Activated CD8-positive, alpha-beta memory T cell treated with anti-CD3 and anti-CD28 coated beads for 48 hours (primary cell): ENCODE measurements at places on chromosomes 13 and 19.
A peak's percentile ranks its signal among the peaks of the same experiment; 100 is the strongest.

DNA sequence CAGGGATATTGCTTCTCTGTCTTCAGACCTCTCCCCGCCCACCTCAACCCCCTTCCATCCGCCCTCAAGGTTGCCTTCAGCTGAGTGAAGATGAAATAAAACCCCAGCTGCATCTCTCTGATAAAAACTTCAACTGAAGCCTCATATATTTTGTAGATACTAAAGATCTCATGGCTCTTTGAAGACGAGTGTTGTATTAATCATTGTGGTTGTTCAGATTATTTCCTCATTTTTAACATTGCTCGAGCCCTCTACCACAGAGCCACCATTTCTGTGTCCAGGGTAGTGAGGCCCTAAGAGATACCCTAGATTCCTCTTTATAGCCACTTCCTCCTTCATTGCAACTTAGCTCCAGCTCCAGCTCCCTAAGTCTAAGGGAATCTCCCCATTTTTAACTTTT, 312.8 kb upstream of the ZNF507 start:
- no peak for DNase-seq

DNA sequence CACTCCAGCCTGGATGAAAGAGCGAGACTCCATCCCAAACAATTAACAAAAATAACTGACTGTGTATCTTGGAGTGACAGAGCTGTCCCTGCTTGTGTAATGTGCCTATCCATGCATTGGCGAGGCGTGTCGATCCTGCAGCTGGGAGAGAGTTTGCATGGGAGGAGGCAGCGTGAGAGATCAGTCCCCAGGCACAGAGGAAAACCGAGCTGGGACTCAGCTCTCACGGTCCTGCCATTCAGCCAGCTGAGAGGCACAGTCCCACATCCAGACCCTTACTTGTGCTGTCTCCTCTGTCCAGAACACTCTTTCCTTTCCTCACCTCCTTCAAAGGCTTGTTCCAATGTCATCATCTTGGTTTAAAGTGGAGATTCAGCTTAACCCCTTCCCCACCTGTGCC, 11.9 kb upstream of the SULT2B1 start:
- no peak for DNase-seq

DNA sequence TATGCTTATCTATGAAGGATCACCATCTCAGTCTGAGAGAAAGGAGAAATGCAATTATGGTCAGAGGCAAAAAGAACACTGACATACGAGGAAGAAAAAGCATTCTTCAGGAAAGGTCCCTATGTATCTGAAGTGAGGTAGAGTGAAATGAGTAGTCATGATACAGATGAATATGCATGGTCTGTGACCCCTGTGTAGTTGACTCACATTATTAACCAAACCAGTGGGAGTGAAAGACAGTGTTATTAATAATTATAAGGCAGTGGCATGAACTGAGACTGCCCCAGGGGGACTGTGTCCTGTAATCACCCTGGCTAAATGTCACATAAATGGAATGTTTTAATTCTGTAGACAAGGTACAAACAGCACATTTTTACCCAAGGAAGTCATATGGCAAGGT, 1320.2 kb upstream of the PCDH9 start:
- DNase-seq = no peak

- DNase-seq = no peak
Measured at GRCh38 chr19:10828981-10829821, 6.8 kb downstream of the TMED1 start.

DNA sequence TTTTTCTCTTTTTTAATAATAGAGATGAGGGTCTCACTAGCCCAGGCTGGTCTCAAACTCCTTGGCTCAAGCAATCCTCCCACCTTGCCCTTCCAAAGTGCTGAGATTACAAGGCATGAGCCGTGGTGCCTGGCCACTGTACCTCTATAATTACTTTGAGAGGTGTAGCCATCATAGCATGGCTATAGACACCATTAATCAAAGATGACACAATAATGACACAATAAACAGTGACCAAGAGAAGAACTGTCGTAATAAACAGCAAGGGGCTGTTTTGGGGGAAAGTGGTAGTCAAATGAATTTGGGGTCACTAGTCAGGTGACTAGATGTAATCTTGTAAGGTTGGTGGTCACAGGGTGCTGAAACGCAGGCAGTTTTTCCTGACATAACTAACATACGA, 30.4 kb downstream of the KLF5 start:
- DNase-seq = no peak

GRCh38 chr13:61685682-61686012, 270.0 kb upstream of the PCDH20 start:
- DNase-seq = no peak

- no peak for DNase-seq
Measured at GRCh38 chr13:79187917-79188690, 218.0 kb downstream of the RBM26 start.

DNA sequence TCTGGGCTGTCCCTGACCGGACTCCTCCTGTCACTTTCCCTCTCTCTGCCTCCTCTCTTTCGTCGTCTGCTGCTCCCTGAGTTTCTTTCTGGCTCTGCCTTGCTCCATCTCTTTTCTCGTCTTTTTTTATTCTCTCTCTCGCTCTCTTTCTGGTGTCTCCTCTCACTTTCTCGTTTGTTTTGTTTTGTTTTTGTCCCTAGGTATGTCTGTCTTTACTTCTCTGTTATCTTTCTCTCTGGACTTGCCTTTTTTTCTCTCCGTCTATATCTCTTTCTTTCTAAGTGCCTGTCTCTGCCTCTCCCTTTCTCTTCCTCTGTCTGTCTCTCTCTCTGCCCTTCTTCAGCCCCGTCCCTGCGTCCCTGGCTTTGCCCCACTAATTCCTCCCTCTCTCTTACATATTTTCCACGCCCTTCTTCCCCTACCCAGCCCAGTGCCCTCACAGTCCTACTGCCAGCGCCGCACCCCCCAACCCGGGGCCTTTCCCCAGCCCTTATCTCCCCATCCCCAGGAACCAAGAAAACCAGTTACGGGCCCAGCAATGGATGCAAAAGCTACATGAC, 48.1 kb upstream of the SHKBP1 start:
- no peak for DNase-seq

GRCh38 chr19:44344255-44344654, 12.2 kb downstream of the ZNF112 start:
- DNase-seq = no peak

DNA sequence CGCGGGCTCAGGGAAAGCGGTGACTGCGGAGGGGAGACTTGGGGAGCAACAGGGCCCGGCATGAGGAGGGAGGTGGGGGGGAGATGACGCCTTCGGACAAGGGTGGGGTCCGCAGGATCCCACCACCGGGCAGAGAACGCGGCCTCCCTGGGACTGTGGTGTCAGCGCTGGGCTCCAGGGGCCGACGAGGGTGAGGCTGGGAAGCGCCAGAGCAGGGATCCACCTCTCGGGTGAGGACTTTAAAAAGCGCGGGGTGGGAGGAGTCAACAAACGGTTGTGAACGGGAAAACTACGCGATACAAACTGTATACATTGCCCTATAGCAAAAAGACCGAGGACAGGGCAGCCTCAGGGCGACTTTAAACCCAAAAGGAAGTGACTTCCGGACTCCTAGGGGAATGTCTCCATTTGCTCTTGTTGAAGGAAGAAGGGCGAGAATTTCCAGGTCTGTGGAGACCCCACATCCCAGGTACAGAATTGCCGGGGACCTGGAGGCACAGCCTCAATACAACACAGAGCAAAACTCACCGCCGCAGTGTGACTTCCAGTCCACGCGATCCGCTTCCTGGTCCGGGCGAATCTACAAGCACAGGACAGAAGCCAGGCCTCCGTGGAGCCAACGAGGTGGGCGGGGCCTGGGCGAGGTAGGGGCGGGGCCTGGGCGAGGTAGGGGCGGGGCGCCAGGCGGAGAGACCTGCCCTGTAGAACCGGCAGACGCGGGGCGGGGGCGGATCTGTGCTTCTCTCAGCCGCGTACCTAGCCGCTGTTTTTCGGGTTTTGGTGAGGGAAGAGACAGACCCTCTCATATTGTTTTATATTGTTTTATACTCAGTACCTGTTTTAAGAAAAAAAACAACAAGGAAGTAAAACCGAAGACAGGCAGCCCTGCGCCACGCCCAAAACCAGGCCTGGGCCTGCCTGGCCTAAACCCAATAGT, at the start of gene ZNF888:
TSS of gene ZNF888 (minus strand) at position 588 of the 937 bp plus-strand sequence. CDS start 5,555 bp downstream, outside the sequence.
- peak; percentile 63 for DNase-seq

DNA sequence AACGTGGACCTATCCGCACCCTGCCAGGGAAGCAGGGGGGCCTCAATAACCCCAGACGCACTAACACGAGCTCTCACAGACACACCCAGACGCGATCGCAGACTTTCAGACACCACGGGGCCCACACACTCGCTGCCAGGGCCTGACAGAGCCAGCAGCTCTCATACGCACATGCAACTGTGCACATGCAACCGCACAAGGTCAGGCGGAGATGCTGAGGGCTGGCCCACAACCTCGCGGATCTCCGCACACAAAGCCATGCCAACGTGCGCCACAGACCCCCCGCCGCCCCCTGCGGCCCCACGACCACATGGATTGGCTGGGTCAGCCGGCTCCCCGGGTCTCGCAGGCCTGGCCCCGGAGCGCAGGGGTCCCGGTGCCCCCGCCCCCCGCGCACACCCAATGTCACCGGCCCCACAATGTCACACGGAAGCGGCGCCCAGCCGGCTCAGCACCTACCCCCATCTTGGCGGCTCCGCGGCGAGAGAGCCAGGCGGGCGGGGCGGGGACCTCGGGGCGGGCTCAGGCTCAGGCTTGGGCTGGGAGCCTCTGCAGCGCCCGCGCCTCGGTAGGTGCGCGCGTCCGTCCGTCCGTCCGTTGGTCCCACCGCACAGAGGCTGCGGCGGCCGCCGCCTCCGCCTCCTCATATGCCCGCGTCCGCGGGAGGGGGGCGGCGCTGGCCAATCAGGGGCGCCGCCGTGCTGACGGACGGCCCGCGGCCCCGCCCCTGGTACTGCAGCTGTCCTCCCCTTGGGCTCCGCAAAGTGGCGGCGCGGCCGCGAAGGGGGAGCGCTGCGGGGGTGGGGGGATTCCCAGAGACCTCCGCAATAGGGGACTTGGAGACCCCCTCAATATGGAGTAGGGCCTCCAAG, at the start of gene ATP1A3:
TSS of gene ATP1A3 (minus strand) at position 619 of the 872 bp plus-strand sequence. CDS start at position 465, 154 bp downstream.
- peak; percentile 27 for DNase-seq

DNA sequence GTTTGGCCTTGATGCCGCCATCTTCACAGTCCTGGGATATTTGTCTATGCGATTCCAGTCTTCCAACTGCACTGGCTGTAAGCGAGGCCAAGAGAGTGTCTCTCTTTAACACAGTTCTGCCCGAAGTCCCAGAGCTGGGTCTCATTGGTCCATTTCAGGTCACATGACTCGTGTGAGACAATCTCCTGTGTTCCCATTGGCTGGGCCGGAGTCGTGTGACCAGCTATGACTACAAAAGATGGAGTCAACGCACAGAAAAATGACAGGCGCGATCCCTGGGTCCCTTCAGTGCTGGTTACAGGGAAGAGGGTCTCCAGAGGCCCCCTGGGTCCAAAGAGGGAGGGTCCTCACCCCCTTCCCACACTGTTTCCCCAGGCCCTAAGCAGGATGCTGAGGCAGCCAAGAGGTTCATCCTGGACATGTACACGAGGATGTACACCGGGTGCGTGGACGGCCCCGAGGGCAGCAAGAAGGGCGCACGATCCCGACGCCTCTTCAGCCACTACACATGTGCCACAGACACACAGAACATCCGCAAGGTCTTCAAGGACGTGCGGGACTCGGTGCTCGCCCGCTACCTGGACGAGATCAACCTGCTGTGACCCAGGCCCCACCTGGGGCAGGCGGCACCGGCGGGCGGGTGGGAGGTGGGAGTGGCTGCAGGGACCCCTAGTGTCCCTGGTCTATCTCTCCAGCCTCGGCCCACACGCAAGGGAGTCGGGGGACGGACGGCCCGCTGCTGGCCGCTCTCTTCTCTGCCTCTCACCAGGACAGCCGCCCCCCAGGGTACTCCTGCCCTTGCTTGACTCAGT, 15.9 kb upstream of the S1PR4 start:
- DNase-seq = no peak

- DNase-seq = no peak
Measured at GRCh38 chr13:110271313-110271712, 35.6 kb downstream of the COL4A1 start.

DNA sequence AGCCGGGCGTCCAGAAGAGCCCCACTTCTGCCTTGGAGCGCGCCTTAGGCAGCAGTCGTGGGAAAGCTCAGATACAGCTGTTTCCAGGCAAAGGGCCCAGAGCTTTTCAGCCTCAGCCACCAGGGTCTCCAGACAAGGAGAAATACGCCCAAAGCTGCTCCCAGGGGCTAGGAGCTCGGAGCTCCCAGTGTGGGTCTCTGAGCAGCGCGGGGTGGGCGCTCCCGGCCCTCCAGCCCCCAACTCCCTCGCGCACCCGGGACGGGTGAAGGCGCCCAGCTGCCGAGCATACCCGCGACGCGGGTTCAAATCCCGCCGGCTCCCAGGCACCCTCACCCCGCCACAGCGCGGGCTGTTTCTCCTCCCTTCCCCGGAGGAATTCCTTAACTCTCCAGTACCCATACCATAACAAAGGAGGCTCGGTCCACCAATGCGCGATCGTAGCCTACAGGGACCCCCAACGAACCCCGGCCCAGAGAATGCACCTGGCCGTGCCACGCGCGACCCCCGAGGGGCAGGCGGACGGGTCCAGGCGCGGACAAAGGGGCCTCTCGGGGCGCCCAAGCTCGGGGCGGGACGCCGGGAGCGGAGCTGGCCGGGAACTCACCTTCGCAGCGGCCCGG, 507 bp downstream of the COL4A1 start:
- no peak for DNase-seq

- no peak for DNase-seq
Measured at GRCh38 chr13:100100115-100100879, 11.4 kb downstream of the PCCA start.

GRCh38 chr19:4298810-4299550, 3.2 kb downstream of the TMIGD2 start:
- no peak for DNase-seq

GRCh38 chr19:7356899-7357627, 8.3 kb downstream of the ARHGEF18 start:
- DNase-seq = no peak

- DNase-seq = no peak
Measured at GRCh38 chr13:28983641-28984040, 163.5 kb downstream of the MTUS2 start.

GRCh38 chr13:74661851-74662250, 527.6 kb upstream of the KLF12 start:
- no peak for DNase-seq

DNA sequence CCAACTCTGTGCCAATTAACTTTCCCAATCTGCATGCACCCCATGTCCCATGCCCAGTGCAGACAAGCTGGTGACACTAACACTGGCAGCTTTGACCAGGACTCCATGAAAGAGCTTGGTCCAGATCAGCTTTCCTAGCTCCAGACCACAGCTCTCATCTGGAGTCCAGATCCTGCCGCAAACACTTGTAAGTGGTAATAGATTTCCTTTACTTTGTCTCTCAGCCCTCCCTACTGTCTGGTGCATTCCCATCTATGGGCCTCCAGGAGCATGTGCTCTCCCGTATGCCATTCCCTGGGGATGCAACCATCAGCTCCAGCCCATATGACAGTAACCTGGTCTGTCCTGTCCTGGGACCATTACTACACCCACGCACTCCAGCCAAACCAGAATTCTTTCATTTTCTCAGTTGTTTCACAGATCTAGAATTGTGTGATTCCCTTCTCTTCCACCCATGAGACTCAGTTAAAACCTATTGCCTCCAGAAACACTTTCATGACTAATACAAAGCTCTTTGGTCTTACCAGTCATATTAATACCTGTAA, 4.9 kb upstream of the STARD13 start:
- DNase-seq = no peak

DNA sequence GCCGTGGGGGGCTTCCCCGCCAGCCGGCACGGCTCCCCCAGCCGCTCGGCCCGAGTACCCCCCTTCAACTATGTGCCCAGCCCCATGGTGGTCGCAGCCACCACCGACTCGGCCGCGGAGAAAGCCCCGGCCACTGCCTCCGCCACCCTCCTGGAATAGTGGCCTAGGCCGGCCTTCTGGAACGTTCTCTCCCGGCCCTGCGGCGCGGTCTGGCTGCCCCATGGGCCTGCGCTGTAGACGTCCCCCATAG, 9.0 kb downstream of the C19orf25 start:
- DNase-seq = no peak

GRCh38 chr19:41019346-41019745, 28.3 kb downstream of the CYP2B6 start:
- no peak for DNase-seq
